NCI-H226 (cell line): ENCODE measurements at places on chromosomes 5 and 9.

- DNase-seq, result peak; percentile 12
Measured at GRCh38 chr5:124519396-124519795, 227.0 kb downstream of the ZNF608 start.

GRCh38 chr5:160231783-160232342 is 2.6 kb downstream of the FABP6 start:
- DNase-seq, result no peak

GRCh38 chr5:148844433-148845280 is 18.2 kb downstream of the ADRB2 start:
- DNase-seq, result peak; percentile 9

- DNase-seq, result no peak
Measured at GRCh38 chr9:101434998-101435397, 576 bp downstream of the ALDOB start.

GRCh38 chr9:138083873-138084272 is 206.3 kb downstream of the CACNA1B start:
- no peak for DNase-seq

DNA sequence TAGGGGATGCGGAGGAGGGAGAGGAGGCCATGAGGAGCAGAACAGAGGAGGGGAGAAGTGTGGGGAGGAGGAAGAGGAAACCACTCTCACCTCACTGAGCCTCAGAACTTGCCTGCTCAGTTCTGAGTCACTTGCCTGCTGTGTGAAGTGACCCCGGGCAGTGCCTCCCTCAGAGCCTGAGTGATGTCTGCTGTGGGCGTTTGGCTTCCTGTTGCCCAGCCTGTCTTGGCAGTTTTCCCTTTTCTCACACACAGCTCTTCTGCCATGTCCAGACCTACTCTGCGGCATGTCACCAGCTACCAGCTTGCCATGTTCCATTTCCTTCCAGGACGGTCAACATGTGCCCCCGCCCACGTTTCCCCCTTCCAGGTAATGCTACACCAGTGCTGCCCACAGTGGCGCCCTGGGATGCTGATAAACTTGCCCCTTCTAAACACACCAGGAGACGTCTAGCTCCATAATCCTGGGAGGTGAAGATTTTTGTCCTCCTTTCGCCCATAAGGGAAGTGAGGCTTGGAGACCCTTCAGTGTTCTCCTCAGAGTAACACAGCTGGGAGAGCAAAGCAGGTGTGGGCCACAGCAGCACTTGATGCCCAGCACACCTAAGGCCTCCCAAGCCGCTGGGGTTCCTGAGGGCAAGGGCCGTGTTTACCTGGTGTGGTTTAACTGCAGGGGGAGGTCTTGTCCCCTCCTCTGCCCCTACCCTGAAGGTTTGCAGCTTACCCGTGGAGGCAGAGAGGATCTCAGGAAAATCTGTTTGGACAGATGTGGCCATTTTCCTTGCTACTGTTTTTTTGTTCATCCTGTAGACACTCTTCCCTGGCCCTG is 63.8 kb upstream of the RNF130 start:
- peak; percentile 86 for DNase-seq

DNA sequence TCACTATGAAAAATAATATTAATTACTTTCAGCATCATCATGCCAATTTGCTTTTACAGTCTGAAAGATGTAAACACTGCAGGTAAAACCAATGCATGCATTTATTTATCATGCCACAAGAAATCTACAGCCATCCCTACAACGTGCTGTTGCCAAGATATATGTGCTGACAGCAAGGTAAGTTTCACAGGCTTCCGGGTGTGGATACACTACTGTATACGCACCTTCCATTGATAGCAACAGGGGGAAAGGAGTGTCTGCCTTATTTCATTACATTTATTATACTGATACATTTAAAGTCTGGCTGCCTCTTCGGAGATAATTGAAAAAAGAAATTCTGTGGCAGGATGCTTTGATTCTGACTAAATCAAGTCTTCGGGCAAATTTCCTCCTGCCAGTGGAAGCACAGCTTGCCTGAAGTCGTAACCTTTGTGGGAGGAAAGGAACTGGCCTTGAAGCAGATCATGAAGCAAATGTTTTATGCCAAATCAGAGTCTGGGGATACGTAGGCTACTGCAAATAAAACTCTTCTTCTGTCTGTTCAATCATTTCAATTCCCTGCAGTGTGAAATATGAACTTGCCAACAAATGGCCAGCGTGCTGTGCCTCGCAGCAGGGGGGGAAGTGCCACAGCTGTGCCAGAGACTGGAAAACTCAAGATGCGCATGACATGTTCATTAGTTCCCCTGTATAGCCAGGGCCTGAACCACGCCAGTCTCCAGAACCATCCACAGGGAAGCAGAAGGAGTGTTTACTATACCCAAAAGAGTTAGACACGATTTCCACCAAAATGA is 268.1 kb downstream of the EFNA5 start:
- no peak for DNase-seq

- no peak for DNase-seq
Measured at GRCh38 chr5:132465059-132465707, 25.4 kb downstream of the IRF1 start.

- peak; percentile 26 for DNase-seq
Measured at GRCh38 chr9:16039988-16040761, 487.3 kb downstream of the CCDC171 start.

DNA sequence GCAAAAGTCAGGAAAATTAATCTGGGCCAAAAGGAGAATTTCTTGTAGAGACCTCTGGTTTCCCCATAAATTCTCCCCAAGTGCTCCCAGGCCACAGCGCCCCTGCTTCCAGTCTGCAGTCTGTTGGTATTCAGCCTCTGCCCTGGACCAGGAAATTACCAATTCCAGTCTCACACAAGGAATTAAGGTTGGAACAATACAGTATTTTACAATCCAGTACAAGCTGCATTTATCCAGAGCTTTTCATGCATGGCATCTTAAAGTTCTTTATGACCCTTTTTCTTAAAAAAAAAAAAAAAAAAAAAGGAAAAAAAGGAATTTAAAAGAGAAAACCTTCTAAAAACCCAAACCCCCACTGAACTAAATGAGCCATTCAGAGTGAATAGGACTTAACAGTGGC is 139.6 kb upstream of the RANBP3L start:
- DNase-seq, result no peak

- DNase-seq, result no peak
Measured at GRCh38 chr9:94901019-94901363, 174.5 kb downstream of the AOPEP start.

DNA sequence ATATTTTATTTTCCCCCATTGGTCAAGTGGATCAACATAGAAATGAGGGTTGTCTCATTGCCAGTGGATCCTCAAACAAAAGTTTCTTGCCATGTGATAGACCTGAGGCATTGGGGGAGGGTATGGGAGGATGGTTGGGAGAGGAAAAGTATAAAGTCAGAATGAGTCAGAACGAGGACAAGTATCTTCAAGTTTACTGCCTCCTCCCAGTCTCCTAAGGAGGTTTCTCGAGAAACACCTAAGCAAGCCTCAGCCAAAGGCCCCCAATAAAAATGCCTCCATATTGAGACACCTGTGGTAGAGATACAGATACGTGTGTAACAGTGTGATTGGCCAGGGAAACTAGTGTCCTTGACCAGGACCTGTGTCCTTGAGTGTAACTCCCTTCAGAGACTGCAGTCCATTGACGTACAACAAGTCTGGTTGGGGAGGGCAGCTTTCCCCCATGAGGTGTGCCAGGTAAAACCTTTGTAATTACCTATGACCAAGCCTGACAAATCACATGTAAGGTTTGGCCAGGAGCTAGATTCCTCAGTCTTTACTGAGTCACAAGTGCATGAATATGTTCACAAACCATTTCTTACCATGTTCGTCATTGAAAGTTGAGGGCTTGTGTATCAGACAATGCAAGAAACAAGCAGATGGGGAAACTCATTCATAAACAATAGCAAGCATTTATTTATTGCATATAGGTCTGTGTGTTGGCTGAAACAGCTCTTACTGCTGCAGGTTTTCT is 198.6 kb upstream of the SH3GL2 start:
- no peak for DNase-seq

DNA sequence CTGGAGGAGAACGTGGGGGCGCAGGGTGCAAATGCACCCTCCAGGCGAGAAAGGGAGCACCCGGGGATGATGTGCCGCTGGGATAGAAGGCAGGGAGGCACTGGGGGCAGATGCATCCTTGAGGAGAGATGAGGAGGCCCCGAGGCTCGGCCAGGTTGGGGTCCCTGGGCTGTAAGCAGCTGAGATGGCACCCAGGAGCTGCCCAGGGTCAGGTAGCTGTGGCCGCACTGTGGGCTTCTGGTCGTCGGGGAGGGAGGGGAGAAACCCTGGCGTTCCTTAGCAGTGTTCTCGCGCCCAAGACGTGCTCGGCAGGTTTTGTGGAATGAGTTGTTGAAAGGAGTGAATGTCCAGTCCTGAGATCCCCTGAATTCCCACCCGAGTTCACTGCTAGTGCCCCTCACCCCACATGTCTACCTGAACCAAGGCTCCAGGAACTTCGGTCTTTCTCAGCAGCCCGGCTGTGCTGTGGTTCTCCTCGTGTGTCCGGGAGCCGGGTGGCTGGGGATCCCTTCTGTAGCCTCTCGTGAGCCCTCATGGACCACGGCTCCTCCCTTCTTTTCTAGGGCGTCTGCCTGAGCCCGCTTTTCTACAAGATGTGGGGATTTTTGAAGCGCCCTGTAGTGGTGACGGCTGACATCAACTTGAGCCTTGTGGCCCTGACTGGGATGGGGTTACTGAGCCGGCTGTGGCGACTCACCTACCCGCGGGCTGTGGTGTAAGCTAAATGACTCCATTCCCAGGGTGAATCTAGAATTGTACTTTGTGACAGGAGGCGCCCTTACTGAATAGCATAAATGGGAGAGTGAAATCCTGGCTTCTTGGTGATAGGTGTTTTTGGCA is 1.1 kb downstream of the POMT1 start:
- no peak for DNase-seq

DNA sequence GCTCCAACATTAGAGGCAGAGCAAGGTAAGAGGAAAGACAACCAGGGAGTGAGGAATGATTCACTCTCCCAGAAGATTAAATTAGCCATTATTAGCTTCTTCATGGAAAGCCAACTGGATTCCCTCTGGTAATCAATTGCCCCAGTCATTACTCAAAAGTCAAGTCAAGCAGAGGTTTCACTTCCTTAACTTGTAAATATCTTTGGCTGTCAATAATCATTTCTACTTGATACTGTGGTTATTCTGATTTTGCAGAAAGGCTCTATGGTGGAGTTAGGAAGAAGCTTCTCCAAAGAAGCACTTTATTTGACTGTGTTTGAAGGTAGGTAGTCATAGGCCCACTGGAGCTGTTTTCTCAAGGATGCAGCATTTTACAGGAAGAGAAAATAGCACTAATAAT is 78.0 kb downstream of the JAKMIP2 start:
- DNase-seq, result no peak

DNA sequence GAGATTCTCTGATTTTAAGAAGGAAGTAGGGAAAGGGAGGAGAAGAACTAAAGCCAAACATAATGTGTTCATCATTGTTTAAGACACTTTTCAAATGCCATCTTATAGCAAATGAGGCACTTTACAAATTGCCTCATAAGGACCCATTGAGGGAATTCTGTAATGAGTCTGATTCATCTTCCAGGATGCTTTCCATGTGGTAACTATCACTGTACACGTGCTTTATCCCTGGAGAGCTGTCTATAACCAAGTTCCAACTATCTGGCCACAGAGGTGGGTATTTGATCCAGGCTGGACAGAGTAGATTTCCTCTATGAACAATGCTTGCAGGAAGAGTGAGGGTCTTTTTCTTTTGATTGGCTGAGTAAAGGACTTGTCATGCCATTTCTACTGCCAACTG is 183.5 kb upstream of the NFIB start:
- DNase-seq, result no peak

DNA sequence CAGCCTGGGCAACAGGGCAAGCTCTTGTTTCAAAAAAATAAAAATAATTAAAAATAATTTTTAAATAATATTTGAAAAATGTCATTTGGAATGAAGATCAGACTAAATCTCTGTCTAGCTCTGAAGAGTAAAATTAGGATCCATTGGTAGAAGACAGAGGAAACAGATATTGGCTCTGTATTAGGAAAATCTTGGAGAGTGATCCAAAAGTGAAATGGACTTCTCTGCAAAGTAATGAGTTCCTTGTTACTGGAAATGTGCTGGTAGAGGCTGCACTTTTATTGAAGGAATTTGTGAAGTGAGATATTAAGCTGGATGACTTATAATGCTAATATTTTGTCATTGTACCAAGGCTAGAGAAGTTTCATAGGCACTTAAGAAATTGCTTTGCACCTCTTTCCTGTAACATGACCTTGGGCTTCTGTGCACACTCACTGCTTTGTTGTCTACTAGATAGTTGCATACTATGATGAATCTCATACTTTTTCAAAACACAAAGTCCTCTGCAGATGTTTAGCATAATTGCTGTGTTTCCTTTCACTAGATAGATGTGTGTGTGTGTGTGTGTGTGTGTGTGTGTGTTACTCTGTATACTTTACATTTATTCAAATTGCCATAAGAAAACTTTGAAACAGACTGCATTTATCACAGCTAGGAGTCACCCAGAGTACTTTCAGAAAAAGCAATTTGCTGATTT is 13.1 kb downstream of the THBS4 start:
- DNase-seq, result no peak

DNA sequence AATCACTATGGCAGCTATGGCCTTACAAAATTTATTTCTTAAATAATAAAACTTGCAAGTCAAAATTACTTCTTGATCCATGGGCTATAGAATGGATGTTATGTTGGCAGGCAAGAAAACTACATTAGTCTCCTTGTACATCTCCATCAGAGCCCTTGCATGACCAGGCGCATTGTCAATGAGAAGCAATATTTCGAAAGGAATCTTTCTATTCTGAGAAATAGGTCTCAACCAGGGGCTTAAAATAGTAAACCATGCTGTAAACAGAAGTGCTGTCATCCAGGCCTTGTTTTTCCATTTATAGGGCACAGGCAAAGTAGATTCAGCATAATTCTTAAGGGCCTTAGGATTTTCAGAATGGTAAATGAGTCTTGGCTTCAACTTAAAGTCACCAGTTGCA is 220.1 kb downstream of the SREK1 start:
- DNase-seq, result no peak

DNA sequence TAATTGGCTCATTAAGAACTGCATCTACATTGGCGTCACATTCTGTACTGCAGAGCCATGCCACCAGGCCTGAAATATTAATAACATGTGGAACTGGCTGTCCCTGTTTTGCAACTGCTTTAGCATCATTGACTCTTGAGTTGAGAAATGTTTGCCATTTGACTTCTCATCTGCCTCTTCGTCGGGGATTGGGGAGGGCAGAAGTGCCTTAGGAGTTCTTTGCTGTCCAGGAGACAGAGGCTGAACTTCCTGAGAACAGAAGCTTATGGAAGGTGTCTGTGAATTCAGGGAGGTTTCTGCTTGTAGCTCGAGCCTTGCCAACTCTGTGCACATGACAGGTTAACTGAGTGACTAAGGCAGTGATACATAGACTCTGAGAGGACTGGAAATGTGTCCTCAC is 265.0 kb downstream of the KIF4B start:
- no peak for DNase-seq

- DNase-seq, result no peak
Measured at GRCh38 chr5:82222597-82223574, 55.3 kb downstream of the RPS23 start.

DNA sequence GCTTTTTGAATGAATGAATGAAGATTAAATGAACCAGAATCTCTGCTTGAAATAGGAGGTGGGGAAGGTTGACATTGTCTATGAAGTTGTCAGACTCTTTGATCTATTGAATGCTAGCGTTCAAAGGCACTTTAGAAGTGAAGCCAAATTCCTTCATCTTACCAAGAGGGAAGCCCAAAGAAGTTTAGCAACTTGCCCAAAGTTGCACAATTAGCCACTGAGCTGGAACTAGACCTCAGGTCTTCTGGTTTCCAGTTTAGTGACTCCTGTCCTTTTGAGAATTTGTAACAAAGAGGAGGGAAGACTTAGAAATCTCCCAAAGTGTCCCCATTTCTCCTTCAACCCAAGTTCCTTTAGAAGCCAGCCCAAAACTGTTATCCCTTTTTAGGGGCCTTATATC is 20.7 kb upstream of the SLC1A3 start:
- no peak for DNase-seq
